ENCODE measurements at places on chromosomes 7 and 10.

DNA sequence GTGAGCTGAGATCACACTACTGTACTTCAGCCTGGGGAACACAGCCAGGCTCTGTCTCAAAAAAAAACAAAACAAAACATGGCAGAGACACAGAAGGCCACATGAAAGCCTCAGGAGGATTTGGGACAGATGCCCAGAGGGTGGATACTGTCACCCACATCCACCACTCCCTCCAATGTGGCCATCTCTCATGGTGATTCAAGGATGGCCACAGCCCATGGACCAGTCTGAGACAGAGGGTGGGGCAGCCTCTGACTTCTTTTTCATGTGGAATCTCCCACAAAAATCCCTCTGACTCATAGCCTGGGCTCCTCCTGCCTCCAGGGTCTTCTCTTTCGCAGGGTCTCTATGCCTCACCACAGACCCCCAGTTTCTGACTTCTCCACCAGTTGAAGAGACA is 59.0 kb upstream of the GTF2I start:
- no peak for DNase-seq

GRCh38 chr10:18437486-18437885 is 213.9 kb downstream of the NSUN6 start:
- DNase-seq, result no peak

DNA sequence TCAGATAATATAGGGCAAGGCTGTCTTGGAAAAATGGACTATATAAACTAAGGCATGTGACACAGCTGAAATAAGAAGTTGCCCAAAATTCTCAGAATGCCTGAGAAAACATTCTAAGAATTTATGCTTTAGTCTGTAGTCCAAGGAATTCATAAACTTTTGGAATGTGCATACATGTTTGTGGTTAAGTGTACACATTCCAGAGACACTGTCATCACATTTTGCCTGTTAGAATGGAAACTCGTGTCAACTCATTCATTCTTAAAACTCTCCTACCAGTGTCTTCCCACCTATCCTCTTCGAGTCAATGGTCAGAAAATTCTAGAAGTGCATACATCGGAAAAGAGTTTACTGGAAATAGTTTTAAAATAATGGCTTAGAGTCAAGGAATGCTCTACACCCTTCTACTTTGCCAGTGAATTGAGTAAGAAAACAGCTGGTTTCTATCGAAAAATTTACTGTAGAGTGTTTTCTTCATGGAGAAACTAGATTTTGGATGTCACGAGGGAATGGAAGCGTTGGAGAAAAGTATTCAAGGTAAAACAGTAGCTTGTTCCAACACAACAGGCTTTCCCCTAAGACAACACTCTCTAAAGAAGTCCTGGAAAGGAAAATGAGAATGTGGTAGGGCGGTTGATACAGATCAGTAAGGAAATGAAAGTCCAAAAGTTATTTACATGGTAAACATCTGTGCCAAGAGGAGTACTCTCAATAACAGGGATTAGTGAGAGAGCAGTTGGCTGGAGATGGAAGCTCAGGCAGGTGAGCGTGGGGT is 1177.6 kb upstream of the C7orf33 start:
- DNase-seq, result no peak

DNA sequence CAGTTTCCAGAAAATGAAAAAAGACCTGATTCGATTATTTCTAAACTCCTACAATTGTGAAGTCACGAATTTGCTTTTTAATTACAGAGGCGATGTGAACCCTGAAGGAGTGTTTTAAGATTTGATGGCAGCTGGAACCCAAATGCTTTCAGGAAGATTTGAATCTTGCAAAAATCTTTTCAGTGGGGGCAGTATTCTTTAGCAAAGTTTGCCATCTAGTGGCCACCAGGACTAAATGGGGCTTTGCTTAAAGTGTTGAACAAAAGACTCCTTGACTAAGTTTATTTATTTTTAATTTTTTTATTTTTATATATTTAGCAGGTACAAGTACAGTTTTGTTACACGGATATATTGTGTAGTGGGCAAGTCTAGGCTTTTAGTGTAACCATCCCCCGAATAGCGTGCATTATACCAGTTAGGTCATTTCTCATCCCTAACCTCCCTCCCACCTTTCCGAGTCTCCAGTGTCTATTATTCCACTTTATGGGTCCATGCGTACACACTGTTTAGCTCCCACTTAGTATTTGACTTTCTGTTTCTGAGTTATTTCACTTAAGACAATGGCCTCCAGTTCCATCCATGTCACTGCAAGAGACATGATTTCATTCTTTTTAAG is 98.8 kb downstream of the CACNB2 start:
- no peak for DNase-seq

DNA sequence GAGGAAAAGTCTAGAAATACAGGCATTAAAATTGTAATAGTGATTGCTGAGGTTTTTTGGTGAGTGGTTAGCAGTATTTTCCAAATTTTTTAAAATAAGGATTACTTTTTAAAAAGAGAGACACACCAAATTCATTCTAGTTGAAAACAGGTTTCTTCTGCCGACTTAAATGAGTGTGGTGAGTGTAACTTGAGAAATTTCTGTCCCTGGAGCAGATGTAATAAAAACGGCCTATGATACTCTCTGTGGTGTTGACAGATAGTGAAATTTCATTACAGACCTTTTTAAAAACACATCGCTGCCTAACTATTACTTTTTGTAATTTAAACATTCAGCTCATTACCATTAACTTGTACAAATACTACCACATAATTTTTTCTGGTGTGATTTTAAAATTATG is 90.1 kb downstream of the CYP51A1 start:
- DNase-seq, result no peak

DNA sequence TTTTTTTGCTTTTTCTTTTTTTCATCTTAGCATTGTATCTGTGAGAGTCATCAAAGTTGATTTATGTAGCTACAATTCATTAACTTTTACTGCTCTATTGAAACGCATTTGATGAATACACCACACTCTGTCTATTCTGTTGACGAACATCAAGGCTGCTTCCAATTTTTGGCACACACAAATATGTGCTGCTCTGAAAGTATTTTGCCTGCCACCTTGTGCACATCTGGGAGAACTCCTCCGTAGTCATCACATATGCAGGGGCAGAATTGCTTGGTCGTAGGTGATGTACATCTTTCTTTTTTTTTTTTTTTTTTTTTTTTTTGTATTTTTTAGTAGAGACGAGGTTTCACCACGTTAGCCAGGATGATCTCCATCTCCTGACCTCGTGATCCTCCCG is 796.8 kb downstream of the KCNMA1 start:
- DNase-seq, result no peak

Data from NCI-H187 (cell line).